ENCODE measurements at places on chromosomes 11 and 22. TPM values are rescaled to one million over a fixed set of nuclear protein-coding genes. Genes with fewer than 3 reads are reported as not detected.

NXPE1 gene
- not detected for total RNA-seq

GRCh38 chr11:19562156-19562555 is 150.5 kb upstream of the NAV2 start:
- H3K36me3 ChIP-seq = no peaks in the 10 kb centered on the region
- no peak for DNase-seq
- peaks cover 41% of the 10 kb centered on the region for H3K27me3 ChIP-seq
- no peak overlapping the region for H3K27ac ChIP-seq
- H3K4me1 ChIP-seq = peaks cover 7% of the 10 kb centered on the region
- H3K4me3 ChIP-seq = no peak overlapping the region

- no peak overlapping the region for H3K27ac ChIP-seq
- H3K27me3 ChIP-seq = no peaks in the 10 kb centered on the region
- no peak overlapping the region for H3K4me3 ChIP-seq
- H3K36me3 ChIP-seq = no peaks in the 10 kb centered on the region
- no peak for DNase-seq
These were observed 6.0 kb downstream of the TUBA8 start for GRCh38 chr22:18116634-18117033.

DNA sequence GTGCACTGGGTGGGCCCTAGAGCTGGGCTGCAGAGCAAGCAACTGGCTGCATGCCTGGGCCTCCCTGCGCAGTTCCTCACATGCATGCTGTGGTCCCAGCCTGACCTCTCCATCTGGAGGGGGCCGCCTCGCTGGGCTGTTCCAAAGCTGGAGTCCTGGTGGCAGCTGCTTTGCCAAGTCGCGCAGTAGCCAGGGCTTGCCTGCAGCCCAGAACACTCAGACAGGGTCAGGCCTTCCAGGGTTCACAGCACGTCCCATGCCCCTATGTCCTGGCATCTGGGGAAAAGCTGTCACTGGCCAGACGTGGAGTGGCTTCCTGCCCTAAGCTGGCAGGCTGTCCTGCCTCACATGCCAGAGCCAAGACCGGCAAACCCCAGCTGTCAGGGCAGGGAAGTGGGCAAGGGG is 16.5 kb upstream of the CDC42EP2 start:
- no peak overlapping the region for H3K27ac ChIP-seq
- H3K36me3 ChIP-seq = peaks cover 39% of the 10 kb centered on the region
- no peak overlapping the region for H3K4me3 ChIP-seq

TSSK2 gene
- total RNA-seq = not detected

DNA sequence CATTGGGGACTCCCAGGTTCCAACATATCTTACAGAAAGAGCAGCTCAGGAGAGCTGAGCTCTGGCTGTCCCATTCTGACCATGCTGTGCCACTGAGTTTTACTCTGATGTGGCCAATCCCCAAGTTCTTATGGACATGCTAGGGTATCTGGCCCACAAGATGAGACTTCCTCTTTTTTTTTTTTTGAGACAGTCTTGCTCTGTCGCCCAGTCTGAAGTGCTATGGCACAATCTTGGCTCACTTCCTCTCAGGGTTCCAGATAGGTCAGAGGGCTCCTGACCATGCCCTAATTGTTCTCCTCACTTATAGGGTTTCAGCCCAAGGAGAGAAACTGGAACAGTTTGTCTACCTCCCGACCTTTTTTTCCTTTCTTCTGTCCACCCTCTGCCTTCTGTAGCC is 152.3 kb upstream of the CCDC90B start:
- no peaks in the 10 kb centered on the region for H3K4me1 ChIP-seq
- H3K36me3 ChIP-seq = no peaks in the 10 kb centered on the region

KRTAP5-8 gene
- not detected for total RNA-seq

Data from Calu3 (cell line).